ENCODE measurements at places on chromosomes 7 and 10.

GRCh38 chr10:5089865-5090264 lies 4.3 kb upstream of the AKR1C3 start:
- DNase-seq, result no peak

DNA sequence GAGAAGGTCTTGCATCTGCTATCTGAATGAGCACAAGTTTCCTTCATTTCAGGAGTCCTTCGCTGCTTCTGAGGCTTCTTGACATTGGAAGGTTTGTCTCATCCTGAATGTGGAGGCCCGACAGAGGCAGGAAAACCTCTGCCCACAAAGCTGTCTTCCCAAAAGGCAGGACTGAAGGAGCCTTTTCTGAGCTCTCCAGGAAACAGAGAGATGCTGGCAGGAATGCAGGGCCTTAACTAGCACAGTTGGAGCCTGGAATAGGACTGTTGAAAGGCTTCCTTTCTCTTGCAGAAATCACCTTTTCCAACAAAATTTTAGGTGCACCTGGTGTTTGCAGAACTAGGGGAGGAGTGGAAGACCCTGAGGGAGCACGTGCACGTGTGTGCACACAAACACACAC lies 637.4 kb upstream of the MKI67 start:
- no peak for DNase-seq

- peak; percentile 62 for DNase-seq
Observed at GRCh38 chr7:100132697-100133151, 6.0 kb downstream of the MBLAC1 start.

DNA sequence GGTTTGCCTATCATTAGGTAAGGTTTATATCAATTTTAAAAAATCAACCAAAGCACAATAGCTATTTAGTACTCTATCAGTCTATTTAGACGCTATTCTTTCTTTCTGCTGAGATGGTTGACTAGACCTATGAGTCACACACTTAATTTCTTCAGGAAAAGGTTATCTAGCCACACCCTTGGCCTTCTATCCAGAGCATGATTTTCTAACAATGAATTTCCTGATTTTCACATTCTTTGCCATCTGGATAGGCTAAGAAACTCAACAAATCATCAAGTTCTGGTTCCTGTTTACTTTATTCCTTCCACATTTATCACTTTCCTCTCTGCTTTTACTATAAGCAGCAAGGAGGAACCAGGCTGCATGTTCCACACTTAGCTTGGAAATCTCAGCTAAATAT lies 8.1 kb downstream of the PRPS1L1 start:
- DNase-seq, result no peak

DNA sequence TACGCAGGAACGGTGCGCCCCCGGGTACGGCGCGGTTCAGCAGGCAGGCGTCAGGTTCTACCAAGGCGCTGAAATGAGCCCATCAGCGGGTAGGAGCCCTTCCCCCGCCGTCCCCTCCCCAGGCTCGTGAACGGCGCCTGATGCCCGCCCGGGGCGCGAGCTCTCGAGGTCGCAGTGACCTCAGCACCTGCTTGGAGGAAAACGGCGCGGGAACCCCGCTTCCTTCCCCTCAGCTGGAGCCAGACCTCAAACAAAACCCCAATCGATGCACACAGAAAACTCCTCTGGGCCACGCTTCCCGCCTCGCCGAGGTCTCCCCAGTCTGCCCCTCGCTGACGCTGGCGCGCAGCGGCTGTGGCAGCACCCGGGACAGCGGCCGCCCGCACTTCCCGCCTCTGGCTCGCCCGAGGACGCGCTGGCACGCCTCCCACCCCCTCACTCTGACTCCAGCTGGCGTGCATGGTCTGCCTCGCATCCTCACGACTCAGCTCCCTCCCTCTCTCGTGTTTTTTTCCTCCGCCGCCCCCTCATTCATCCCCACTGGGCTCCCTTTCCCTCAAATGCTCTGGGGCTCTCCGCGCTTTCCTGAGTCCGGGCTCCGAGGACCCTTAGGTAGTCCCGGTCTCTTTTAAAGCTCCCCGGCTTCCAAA lies 514 bp upstream of the GAD2 start:
- DNase-seq, result peak; percentile 89

DNA sequence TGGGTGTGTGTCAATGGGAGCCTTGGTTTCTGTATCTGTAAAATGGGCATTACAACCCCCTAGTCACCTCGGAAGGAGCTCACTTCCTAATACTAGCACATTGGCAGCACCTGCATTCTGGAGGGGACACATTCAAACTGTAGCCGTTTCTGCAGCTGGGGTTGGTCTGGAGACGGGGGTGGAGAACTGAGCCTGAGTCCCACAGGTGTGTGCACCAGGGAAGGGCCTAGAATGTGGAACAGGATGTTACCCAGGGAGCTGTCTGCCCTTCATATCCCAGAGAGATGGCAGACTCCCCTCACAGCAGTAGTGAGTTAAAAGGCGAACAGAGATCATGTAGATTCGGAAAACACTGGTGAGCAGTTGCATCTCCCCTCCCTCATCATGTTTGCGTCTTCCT lies 272.8 kb upstream of the ZNF32 start:
- no peak for DNase-seq

DNA sequence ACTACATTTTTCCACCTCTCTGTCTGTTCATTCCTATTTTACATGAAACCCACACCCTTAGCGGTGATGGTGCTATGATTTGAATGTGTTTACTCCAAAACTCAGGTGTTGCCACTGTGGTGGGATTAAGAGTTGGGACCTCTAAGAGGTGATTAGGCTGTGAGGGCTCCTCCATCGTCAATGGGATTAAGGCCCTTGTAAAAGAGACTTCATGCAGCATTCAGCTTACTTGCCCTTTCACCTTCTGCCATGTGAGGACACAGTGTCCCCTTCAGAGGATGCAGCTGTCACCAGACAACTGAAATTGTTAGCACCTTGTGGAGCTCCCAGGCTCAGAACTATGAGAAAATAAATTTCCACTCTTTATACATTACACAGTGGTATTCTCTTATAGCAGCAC lies 182.2 kb downstream of the NOC3L start:
- DNase-seq, result no peak

GRCh38 chr7:33854178-33854577 lies 51.2 kb upstream of the BMPER start:
- DNase-seq, result no peak

- DNase-seq, result no peak
Observed at GRCh38 chr7:19701471-19701870, 7.4 kb downstream of the POLR1F start.

DNA sequence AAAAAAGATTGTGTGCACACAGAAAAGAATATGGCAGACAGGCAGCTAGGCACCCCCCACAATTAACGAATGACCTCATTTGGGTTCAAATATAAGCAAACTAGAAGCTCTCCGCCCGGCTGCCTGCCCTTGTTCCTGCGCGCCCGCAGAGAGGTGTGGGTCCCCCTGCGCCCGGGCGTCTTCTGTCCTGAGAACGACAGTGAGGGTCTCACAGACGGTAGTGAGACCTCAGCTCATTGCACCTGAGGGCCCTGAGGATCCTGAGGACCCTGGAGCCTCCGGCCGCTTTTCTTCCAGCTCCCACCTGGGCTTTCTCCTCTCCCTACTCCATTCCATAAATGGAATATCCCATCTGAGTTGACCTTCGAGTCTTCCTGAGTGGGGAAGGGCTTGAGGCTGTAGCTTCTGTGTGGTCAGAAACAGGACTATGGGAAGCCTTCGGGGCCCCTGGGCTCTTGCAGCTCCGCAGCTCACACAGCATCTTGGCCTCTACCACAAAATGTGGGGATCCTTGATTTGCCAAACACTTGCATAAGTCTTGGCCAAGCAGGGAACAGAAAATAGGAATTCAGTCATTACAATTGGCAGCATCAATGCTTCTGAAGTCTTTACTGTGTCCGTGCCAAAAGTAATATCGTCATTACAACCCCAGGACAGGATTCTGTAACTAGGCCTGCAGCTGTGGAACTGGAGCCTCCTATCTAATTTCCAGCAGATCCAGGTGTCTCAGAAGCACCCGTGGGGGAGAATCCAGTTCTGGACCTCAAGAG lies 43.8 kb downstream of the JAKMIP3 start:
- peak; percentile 47 for DNase-seq

DNA sequence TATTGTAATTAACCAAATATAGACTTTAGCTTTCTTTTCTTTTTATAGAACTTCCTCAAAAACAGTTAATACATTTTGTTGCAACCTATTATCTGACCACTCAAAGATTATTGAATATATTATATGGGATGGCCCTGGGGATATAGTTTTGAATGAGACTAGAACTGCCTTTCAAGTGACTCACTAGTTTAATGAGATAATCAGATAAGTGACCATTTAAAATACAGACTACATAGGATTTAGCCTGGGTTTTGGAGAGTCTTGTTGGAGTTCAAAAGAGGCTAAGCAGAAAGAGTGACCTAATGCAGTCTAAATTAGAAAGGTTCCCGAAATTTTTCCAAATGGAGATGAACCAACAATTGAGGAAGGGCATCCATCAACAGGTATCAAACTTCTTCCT lies 305.2 kb upstream of the ETV1 start:
- no peak for DNase-seq

- DNase-seq, result no peak
Observed at GRCh38 chr7:137981668-137982067, 20.2 kb downstream of the CREB3L2 start.

DNA sequence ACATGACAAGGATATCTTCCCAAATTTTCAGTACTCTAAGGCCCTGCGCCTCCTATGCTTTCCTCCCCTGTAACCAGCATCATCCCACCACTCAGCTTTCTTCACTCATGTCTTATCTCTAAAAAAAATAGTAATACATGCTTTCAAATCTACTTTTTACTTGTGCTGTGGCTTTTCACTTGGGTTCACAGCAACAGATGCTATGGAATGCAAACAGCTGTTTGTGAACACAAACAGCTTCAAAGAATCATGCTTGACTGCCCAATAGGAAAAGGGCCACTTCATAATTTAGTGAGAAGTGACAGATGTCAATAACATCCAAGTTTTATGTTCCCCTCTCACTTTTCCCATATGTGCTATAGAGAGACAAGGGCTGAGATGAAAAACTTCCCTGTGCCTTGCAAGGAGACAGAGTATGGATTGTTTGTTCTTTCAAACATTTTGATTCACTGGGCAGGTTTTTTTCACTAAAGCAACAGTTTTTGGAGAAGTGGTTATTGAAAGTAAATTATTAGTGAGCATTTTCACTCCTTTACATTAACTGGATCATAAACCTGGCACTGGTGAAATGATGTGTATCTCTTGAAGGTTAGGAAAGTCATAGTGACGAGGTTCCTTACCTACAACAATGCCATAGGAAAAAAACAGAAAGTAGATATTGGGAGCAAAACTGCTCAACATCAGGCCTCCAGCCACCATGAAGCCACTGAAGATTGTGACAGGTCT lies 37.3 kb downstream of the SLC16A9 start:
- no peak for DNase-seq

DNA sequence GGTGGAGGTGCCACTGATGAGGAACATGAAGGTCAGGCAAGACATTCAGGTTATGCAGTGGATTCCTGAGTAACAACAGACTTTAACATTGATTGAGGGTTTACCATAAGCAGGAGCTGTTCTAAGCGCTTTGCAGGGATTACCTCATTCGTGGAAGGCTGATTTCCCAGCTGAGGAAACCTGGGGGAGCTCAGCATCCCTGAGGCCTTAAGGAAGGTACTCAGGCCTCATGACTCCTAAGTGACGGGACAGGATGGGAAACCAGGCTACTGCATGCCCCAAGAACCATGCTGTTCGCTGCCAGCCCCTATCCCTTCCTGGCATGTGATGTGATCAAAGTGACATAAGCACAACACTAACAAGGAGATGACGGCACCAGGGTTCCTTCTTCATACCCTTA lies 143.6 kb upstream of the NFE2L3 start:
- no peak for DNase-seq

GRCh38 chr10:485776-486175 lies 203.7 kb downstream of the DIP2C start:
- no peak for DNase-seq

- DNase-seq, result no peak
Observed at GRCh38 chr7:121449329-121449728, 53.2 kb upstream of the FAM3C start.

GRCh38 chr7:153151766-153152165 lies 392.2 kb downstream of the ACTR3B start:
- DNase-seq, result no peak

DNA sequence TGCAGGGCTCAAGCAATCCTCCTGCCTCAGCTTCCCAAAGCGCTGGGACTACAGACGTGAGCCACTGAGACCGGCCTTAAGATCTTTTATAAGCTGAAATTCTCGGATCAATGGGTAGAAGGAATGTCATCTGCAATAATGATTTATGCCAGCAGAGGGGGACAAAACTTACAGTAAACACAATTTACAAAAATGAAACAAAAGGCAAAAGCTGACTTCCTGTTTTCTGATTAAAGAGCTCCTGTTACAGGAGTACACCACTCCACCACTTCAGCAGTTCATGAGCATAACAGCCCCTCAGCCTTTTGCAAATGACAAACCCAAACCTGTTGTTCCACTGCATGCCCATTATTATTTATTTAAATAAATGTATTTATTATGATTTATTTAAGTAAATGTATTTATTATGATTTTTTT lies 88.5 kb upstream of the ATP6V0A4 start:
- DNase-seq, result no peak

DNA sequence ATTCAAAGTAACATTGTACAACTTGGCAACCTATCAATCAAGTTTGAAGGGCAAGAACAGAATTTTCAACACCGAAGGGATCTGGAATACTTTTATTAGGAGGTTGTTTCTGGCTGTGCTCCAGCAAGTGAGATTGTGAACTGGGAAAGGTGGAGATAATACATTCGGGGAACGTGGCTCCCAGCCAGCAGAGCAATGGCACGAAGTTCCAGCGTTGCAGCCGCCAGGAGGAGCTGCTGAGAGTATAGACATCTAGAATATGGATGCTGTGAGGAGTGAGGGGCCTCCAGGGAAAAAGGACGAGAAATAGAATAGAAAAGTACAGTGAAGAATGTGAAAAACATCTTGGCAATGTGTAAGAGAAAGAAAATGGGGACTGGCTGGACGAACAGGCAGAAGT lies 69.5 kb downstream of the TCERG1L start:
- DNase-seq, result no peak

Data from kidney (tissue), 22 donors.